Germinal center (tissue), 1 donor: ENCODE measurements at places on chromosomes 12 and 14.

DNA sequence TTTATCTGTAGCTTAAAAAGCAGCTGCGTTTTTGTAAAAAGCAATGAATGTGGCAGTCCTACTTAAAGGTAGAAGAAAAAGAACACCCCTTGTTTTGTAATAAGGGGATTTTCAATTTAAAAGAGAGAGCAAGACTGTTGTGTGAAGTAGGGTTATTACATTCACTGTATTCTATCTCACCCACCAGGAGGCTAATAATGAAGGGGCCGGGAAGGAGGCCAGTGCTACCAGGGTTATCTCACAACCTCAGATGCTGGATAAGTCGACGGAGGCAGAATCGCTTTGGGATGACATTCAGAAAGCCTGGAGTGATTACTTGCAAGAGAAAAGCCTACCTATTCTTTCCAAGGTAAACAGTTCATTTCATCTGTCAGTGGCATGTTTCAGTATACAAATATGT, 97.7 kb downstream of the RMST start:
- DNase-seq: no peak

DNA sequence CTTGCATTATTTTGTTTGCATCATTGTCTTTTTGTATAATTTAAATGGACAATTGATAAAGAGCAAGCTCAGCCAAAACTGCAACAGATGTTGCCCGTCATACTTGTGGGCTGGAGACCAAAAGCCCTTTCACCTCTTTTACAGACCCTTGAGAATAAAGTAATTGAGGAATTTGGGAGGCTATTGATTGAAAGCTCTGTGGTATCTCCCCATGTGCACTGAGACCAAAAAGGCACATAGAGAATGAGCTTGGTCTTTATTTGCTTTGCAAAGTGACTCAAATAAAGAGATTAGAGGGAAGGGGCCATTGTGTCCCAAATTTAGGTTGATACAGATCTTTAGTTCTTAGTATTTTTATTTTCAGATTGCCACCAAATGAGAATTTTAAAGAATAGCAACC, 617.6 kb downstream of the TRHDE start:
- DNase-seq: no peak

- DNase-seq: no peak
These were observed 50.2 kb upstream of the FLRT2 start for GRCh38 chr14:85479771-85480170.

- no peak for DNase-seq
These were observed 227.3 kb downstream of the KTN1 start for GRCh38 chr14:55807053-55807880.

GRCh38 chr14:90815822-90816662, at the start of gene TTC7B:
Gene TTC7B (minus strand): TSS chr14:90816430. CDS start chr14:90816295, 135 bp downstream.
- DNase-seq: peak; percentile 79

- no peak for DNase-seq
These were observed 6.1 kb upstream of the KRT18 start for GRCh38 chr12:52942901-52943181.
